Activated CD4-positive, alpha-beta T cell treated with anti-CD3 and anti-CD28 coated beads, Interleukin-2, amount 50 U/mL, for 24 hours (primary cell): ENCODE measurements at places on chromosomes 2 and 18.

GRCh38 chr2:27442920-27443282 is 720 bp downstream of the KRTCAP3 start:
- no peak for DNase-seq

- DNase-seq, result no peak
Observed at GRCh38 chr2:199989822-199990221, 34.4 kb downstream of the MAIP1 start.

- no peak for DNase-seq
Observed at GRCh38 chr2:173997269-173997668, 32.1 kb upstream of the SP3 start.

GRCh38 chr2:168490946-168491605 is 35.0 kb downstream of the CERS6 start:
- no peak for DNase-seq
